Activated naive CD4-positive, alpha-beta T cell treated with Interleukin-2 at 50 U/mL for 16 hours (primary cell): ENCODE measurements at places on chromosomes 5 and 9.

DNA sequence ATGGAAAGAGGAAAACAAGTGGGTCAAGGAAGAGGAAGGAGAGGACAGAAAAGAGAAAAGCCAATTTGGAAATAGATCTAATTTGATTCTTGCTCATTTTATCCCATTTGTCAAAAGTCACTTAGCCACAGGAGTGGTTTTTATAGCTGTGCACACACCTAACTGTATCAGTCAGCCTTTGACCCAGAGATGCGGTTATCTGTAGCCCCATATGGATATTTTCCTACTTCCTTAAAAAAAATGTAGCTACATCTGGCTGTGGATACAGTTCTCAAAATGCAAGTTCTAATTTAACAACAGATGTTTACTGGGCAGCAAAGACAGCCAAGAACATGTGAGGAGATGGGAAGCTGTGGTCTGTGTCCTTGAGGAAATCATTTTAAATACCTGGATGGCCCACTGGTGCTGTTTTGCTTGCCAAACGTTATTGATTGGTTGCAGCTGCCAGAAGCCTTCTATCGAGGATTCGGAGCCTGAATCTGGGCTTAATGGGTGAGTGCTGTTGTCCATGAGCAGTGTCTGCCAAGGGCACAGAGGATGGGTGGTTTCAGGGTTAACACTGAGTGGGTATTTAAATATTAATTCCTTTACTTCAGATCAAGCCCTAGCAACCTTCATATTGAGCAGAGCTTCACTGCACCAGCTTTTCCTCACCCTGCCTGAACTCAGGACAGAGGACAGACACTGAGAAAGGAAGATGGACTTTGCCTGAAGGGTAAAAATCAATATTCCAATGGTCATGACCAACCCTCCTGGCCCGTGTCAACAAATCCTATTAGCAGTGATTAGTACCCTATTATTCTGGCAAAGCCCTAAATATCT lies 92.2 kb downstream of the APBA1 start:
- no peak for DNase-seq

GRCh38 chr9:107856633-107857032 lies 367.1 kb upstream of the KLF4 start:
- DNase-seq, result no peak

- DNase-seq, result no peak
Measured at GRCh38 chr5:138696501-138696900, 56.7 kb upstream of the CTNNA1 start.

- peak; percentile 91 for DNase-seq
Measured at GRCh38 chr5:150436141-150436680, 13.3 kb downstream of the RPS14 start.

- no peak for DNase-seq
Measured at GRCh38 chr5:169350016-169350415, 49.1 kb upstream of the SLIT3 start.

GRCh38 chr5:34708777-34709176 lies 52.6 kb downstream of the RAI14 start:
- no peak for DNase-seq

- peak; percentile 16 for DNase-seq
Measured at GRCh38 chr5:79255786-79256557, 20.0 kb downstream of the JMY start.

GRCh38 chr9:16071400-16071799 lies 518.6 kb downstream of the CCDC171 start:
- DNase-seq, result no peak

DNA sequence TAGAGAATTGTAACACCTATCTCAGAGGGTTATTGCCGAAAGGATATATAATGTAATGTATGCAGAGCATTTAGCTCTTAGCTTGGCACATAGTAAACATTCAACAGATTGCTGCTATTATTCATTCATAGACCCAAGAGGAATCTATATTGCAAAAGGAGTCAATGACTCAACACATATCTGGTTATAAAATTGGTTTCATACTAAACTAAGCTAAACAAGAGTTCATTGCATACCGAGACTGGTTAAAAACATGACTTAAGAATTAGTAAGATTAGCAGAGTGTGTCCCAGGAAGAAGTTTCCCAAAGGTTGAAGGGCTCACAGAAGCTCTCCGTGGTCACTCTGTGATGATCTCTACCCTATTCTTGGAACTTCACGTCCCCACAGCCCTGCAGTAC lies 339.6 kb upstream of the CCNH start:
- no peak for DNase-seq

DNA sequence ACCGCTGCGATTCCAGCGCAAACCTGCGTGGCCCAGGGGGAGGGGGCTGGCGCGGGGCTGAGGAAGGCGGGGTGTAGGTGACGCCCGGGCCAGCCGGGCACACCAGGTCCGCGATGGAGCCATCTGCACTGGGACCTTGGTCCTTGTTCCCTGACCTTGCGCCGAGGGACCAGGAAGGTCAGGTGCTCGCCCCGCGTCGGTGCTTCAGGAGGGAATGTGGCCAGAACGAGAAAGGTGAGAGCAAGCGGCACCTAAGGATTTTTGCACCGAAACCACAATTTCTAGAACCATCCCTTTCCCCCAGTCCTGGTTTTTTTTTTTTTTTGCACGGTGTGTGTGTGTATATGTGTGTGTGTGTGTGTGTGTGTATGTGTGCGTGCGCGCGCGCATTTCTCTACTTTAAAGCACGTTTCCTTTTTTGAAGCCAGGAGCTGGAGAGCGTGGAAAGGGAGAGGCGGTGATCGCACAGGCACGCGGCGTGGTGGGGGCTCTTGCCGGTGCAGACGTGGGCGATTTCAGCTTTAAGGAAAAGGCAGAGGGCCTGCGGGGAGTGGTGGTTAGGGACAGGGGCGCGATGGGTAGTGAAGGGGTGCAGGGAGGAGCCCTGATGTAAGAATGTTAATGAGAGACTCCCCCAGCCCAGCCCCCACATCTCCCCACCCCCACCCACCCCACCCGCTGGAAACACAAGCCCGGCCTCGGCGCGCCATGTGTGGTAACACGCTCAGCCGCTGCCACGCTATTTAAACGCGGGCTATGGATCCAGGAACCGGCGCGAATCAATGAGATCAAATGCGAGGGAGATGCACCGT lies at the start of gene NPR3:
TSS of gene NPR3 (plus strand) at position 772 of the 812 bp plus-strand sequence. CDS start 456 bp downstream, outside the sequence.
- no peak for DNase-seq

GRCh38 chr9:98708933-98709911 lies at the start of gene GABBR2:
TSS of gene GABBR2 (minus strand) at chr9:98708935. CDS start at chr9:98708737, 198 bp downstream.
- no peak for DNase-seq

GRCh38 chr5:134533115-134533815 lies 7.8 kb downstream of the JADE2 start:
- no peak for DNase-seq
